IPS DF 6.9 (cell line): ENCODE measurements at places on chromosomes 3 and 15.

- no peak for DNase-seq
Measured at GRCh38 chr3:4995500-4996053, 16.3 kb downstream of the BHLHE40 start.

DNA sequence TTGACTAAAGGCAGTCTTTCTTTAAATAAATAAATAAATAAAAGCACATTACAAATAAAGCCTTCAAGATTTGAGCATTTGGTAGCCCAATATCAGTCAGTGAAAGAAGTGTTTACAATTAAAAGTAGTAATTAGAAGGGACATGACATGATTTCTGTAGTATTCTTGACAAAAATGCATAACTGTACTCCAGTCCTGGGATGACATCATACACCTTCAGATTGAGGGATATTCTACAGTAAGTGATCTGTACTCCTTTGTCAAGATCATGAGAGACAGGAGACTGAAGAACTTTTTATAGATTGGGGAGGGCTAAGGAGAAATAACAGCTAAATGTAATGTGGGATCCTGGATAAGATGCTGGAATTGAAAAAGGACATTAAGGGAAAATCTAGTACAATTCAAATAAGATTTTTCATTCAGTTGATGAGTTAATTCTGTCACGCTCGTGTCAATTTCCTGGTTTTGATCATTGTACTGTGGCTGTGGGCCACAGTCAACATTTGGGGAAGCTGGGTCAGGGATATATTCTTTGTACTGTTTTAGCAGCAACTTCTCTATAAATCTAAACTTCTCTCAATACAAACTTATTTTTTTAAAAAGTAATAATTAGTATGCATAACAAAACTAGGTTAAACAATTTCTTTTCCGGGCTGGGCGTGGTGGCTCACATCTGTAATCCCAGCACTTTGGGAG is 314.8 kb downstream of the PTPRG start:
- DNase-seq: no peak

GRCh38 chr3:46667657-46668056 is 25.8 kb downstream of the ALS2CL start:
- DNase-seq: no peak

DNA sequence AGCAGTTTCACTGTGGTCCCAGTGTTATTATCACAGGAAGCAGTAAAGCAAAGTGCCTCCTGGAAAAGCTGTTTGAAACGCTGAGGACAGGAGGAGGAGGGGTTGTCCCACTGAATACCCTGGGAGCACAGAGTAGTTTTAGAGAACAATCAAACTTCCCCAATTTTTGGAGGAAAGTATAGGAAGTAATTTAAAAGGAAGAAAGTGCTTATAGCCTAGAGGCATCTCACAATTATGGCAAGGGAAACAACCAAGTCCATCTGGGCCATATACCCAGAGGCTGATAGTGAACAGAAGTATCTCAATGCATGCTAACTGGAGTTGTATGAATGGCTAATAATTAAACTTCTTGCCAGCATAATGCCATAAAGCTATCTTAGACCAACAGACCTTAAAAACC is 137.2 kb upstream of the EPHA6 start:
- no peak for DNase-seq

- DNase-seq: no peak
Measured at GRCh38 chr3:184907681-184908649, 96.0 kb downstream of the VPS8 start.

DNA sequence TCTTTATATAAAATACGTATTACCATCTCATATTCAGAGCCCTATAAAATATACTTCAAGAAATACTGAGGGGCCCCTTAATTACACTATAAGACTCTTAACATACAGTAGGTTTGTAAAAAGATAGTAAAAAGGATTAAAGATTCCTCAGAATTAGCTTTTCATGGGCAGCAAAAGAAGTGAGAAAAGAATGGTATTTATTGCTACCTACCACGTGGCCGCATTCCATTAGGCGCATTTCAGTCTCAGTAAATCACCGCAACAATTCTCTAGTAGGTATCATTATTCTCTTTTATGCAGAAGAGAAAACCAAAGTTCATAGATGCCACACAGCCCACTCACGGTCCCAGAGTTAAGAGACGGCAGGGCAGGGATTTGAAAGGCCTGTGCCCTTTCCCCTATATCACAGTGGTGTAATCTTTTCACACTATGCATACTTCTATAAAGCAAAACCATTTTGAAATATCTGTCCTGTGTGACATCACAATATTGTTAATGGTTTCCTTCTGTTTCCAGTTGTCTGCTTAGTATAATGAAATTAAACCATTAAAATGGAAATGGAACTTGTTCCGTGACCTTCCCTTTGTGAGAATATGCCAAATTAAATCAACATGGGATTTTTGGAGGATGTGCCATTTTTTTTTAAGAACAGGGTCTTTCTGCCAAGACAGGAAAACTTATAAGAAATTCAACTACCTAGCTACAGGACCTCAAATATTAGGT is 1072.2 kb downstream of the FHIT start:
- no peak for DNase-seq

DNA sequence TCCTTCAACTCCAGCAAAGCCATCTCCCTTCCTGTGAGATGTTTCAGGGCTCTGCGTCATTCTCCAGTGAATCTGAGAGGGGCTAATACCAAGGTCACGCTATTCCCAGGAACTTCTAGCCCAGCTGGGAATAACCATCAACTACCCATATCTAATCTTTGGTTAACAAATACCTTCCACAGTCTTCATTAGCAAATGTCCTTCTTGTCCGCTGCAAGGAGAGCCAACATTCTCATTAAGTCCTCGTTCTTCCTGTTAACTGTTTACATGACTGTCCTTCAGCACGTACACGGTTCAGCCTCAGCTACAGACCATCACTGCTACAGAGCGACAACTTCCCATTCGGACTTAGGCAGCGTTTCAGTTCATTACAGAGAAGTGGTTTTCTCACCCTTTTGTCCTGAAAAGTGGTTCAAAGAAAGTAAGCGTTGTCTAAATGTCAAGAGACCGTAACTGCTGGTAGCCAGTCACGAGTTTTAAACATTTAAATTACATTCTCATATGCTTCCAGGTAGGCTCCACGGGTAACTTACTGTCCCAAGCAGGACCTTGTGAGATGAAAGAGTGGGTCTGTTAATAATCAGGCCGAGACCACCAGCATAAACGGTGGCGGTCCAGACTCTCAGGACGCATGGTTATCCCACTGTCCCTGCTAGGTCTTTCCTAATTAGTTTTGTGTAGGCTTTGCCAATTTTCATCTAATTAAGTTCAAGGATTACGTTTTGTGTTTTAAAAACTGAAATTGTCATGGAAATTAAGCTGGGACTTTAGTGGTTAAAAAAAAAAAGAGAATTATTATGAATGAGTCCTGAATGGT is 63.8 kb downstream of the CHSY1 start:
- no peak for DNase-seq

DNA sequence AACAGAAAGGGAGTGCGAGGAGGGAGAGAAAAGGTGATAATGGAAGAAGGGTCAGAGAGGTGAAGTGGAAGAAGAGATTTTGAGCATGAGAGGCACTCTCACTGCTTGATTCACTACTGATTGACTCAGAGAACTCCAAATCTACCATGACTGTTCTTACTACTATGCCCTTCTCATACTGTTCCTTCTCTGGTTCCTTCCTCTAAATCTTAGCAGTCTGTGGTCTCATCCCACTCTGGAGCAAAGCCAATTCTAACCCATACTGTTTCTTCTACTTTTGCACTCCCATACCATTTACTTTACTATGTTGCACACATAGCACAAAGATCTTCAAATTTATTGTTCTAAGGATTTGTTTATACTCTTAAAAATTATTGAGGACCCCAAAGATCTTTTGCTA is 100.8 kb downstream of the DTWD1 start:
- DNase-seq: no peak

- no peak for DNase-seq
Measured at GRCh38 chr3:58899953-58900298, 149.9 kb downstream of the CFAP20DC start.

GRCh38 chr15:47711655-47712054 is 5.7 kb upstream of the SEMA6D start:
- no peak for DNase-seq

DNA sequence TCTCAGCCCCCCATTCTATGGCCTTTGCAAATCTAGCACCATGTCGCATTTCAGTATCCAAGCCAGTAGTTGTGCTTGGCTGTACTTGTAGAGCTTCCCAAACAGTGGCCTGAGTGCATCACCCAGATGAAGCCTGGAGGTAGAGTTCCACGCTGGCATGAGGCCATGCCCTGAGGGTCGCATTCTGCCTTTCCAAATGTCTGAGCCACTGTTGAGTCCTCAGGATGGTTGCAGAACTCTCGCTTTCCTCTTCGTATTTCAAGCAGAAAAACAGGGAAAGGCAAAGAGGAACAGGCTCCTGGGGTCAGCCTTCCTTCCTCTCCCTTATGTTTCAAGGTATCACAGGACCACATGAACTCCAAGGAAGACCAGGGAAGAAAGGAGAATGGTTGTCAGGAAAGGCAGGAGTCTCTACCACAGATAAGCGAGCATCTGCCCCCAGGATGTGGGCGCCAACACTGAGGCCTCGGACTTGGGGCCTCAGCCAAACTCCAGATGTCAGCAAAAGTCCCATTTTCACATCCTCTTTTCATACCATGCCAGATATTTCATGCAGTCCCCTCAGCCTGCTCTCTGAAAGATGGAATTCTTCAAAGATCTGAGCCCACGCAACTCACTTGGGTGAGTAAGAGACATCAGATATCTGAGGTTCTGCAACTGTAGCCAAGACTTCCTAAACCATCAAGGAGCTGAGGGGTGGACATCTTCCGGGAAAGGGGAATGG is 19.4 kb upstream of the PRR20G start:
- no peak for DNase-seq

GRCh38 chr3:119176778-119177177 is 3.4 kb downstream of the UPK1B start:
- DNase-seq: no peak

DNA sequence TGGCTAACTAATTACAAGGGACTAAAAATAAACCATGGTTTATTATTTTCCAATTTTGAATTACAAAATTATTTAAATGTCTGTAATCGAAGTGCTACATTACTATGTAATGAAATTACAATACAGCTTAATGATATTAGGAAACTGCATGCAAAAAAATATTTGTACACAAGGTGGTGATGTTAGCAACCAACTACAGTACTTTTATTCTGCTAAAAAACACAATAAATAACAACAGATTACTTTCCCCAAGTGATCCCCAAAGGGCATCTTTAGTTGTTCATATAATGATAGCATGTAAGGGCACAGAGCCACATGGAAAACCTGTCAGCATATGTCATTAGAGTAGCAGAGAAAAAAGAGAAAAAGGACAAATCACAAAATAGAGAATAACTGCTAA is 147.5 kb upstream of the SOX2 start:
- no peak for DNase-seq

GRCh38 chr15:37876900-37877299 is 57.5 kb upstream of the TMCO5A start:
- DNase-seq: no peak

GRCh38 chr3:108051005-108051404 is 39.8 kb downstream of the CD47 start:
- DNase-seq: no peak

GRCh38 chr3:185365291-185366073 is 2.5 kb downstream of the MAP3K13 start:
- no peak for DNase-seq

GRCh38 chr15:63118854-63119253 is 2.8 kb upstream of the LACTB start:
- DNase-seq: no peak

GRCh38 chr3:46304739-46305138 is 49.2 kb upstream of the CCR2 start:
- no peak for DNase-seq

GRCh38 chr3:152671446-152672319 is 163.2 kb upstream of the P2RY1 start:
- no peak for DNase-seq

GRCh38 chr3:163562625-163563024 is 1515.7 kb downstream of the SI start:
- DNase-seq: no peak

DNA sequence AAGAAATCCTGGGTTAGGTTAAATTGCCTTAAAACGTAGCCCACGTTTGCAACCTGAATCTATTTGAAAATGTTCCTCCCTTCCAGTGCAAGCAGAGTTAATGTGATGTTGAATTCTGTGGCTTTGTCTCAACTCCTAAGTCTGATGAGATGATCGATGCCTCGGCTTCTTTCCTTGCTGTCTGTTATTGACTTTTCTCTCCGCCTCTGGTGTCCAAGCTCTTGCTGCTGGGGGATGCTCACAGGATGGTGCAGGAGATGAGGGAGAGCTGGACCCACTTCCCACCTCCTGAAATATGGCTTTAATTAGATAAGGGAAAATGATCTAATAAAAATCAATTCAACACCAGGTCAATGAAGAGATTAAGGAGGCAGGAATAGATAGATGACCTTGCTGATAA is 407.9 kb upstream of the RGMA start:
- DNase-seq: no peak

GRCh38 chr15:73889053-73889761 is 15.8 kb downstream of the TBC1D21 start:
- DNase-seq: no peak
